ENCODE measurements at places on chromosomes 3 and 15.

DNA sequence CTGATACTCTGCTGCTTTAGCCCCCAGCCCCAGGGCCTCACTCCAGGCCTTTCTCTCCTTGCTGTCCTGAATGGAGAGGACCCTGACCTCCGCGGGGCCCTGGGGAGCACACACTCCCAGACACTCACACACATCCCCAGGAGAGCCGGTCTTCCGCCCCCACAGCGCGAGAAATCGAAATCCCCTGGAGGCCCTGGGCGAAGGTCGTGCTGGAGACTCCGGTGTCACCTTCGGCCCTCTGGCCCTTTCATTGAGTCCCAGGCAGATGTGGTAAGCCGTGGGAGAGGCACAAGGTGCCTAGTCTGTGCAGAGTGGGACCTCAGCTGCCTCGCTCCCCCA, 848 bp upstream of the GOLGA8B start:
- no peak for DNase-seq

DNA sequence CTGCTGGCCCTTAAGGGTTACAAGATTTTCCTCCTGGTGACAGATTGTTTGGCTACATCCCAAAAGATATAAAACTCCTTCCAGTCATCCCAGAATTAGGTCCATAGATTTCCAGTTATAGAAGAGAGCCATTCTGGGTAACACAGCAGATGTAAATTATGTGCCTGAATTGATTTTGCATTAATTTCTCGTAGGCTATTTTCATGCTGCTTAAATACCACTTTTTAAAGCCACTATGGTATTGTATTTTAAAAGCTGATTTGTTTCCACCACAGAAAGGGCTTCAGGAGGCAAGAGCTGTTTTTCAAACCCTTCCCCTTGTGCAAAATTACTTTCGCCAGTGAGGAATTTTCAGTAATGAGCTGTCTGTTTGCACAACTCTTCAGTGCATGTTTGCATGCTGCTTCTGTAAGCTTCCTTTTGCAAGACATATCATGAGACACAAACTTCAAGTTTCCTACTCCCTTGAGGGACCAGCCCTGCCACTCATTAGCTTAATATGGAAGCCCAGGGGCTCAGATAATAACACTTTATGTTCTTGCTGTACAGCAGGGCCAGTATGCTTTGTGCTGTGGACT, 105.4 kb upstream of the TNIK start:
- no peak for DNase-seq

- DNase-seq, result no peak
Observed at GRCh38 chr15:65885668-65886218, 16.5 kb downstream of the RAB11A start.

- no peak for DNase-seq
Observed at GRCh38 chr3:113222451-113223086, 11.2 kb downstream of the BOC start.

- DNase-seq, result no peak
Observed at GRCh38 chr15:45606841-45607240, 19.7 kb downstream of the BLOC1S6 start.

All from uterus (tissue), 4 donors.